ENCODE measurements at places on chromosomes 5 and 9. TPM values are rescaled to one million over a fixed set of nuclear protein-coding genes. Genes with fewer than 3 reads are reported as not detected.

GRCh38 chr5:125484742-125485641 lies 738.6 kb upstream of the ZNF608 start:
- DNase-seq: peak; percentile 92

DNA sequence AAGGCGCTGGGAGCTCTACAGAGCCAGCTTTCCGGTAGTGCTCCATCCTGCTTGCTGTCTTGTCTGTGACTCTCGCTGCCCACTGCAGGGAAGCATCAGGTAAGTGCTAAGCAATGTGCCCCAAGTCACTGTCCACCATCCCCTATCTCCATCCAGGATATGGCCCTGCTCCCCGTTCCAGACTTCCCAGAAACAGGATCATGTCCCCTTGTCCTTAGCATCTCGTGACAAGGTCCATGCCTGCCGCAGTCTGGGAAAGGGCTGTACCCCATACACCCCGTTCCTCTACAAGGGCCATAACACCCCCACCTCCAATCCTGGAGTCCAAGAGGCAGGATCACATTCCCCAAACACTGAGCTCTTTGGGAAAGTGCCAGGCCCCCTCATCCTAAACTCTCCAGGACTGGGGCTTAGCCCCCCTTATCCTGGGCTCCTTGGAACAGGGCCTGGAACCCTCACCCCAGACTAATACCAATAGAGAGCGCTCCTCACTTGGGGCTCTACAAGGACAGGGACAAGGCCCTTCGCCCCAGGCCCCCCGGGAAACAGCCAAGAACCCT lies 566 bp downstream of the RPP25L start:
- no peak for DNase-seq

DNA sequence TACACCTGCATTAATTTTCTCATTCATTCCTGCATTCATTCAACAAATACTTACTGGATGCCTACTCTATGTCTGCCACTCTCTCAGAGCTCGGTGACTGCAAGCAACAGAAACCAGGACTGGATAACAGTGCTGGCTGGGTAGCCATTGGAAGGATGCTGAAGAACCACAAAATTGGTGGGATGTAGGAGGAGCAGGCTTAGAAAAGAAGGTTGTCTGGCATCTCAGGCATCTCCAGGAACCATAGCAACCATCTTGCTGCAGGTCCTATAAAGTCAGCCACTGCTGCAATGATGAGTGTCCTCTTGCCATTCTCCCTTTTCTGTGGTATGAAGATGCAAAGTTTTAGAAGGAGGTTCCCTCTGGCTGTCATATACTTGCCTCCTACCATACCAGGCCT lies 168.6 kb downstream of the FGF18 start:
- DNase-seq: no peak

DNA sequence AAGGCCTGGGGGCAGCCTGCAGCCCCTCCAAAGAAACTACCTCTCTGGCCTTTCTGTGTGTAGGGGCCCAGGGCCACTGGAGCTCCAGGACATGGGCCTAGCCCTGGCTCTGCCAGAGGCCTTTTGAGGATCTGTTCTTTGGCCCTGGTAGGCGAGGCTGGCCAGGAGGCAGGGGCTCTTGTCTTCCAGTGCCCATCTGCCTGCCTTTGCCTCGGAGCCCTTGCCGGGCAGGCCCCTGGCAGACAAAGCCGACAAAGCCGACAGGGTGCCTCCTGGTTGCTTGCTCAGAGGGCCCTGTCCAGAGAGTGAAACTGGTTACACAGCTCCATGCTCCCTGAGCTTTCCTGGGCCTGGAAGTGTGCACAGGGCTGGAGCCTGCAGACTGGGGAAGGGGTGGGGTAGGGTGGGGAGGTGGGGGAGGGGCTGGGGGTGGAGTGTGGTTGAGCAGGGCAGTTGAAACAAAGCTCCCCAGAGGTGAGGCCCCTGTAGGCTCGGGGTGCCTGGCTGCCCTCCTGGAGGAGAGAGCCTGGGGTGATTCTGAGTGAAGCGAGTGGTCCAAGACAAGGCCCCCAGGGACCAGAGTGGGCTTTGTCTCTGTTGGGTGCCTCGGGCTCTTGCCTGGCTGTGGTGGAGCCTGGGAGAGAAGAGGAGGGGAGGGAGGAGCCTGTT lies 29.3 kb downstream of the PTPA start:
- peak; percentile 36 for DNase-seq

DNA sequence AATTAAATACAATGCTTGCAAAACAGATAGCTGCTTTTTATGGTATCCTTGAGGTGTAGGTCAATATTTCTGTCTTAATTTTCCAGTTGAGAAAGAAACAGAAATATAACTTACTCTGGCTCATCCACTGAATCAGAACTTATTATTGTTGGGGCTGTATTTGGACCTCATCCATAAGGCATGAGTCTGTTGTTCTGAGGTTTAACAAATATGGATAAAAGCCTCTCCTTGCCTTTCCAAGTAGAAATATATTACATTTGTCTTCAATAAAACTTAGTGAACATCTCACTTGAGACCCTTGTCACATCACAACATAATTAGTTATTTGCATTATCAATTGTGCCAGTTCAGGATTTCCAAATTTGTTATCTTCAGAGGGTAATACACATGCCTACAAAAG lies 525.8 kb downstream of the AGTPBP1 start:
- DNase-seq: no peak

GRCh38 chr9:92308893-92309292 lies 15.4 kb upstream of the IARS1 start:
- no peak for DNase-seq

DNA sequence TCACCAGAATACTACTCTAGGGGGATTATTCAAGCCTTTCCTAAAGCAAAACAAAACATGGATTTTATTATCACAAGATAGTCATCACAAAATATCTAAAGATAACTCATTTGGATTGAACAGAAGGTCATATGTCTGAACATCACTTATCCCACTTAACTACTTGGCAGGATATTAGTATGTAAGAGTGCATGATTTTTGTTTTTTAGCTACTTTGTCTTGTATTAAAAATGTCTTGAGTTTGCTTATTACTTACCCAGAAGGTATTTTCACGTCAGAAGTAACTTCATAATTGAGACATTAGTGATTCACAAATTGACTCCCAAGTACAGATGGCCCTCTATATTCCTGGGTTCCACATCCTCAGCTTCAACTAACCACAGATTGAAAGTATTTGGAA lies 113.8 kb downstream of the TLE4 start:
- DNase-seq: no peak

DNA sequence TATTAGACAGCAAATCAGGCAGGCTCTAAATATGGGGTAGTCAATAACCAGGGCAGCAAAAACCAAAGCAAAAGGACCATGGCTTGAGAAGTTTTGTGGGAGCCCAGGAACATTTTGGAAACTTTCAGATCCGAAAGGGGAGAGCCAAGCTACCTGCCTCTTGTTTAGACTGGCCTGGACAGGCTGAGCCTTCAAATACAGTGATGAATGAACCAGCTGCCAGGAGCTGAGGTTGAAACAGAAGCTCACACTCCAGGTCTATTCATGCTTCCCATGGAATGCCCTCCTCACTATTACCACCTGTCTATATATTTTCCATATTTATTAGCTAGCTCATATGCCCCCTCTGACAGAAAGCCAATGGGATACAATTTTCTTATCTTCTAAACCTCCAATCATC lies 150.8 kb upstream of the SLC44A1 start:
- DNase-seq: no peak

GRCh38 chr9:72675586-72675985 lies 154.2 kb downstream of the TMC1 start:
- no peak for DNase-seq

DNA sequence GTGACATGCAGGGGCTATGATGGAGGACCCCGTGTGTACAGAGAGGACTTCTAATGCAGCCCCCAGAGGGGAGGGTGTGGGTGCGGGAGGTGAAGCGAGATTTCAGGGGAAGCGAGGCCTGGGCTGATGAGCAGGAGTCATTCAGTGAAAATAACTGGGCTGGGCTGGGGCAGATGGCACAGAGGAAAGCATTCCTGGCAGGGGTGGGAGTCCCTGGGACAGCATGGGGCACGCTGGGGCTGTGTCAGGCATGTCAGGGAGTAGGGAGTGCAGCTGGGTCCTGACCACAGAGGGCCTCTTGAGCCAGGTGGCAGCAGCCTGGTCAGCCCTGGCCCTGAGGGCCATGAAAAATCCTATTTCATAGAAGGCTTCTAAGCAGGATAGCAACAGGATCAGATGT lies 36.6 kb downstream of the COL15A1 start:
- no peak for DNase-seq

GRCh38 chr9:107699231-107699630 lies 209.7 kb upstream of the KLF4 start:
- DNase-seq: no peak

DNA sequence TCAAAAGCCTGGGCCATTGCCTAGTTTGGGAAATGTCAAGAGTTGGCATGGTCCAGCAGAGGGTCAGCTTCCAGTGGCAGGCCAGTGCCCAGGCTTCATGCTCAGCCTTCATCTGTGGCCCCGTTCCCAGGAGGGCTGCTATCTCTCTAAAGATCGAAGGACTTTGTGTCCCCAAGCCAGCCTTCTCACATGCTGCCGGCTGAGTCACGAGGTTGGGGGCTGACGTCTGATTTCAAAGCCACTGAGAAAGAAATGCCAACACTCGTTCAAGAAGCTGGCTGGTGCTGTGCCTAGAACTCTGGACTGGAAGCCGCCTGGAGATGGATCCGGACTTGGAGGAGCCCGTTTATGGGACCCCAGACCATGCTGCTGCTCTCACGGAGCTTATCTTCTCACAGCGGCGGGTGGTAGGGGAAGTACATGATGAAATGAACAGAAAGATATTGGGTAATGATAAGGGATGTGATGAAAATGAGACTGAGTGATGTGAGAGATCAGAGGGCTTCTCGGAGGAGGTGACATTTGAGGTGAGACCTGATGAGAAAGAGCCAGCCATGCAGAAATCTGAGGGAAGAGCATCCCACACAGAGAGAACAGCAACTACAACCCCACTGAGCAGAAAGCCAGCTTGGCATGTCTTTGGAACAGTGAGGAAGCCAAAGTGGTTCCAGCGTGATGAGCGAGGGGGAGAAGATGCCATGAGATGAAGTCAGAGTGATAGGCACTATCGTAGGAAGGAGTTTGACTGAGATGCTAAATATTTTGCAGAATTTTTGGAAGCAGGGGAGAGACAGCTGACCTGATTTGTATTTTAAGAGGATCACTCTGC lies 54.9 kb upstream of the BOD1 start:
- DNase-seq: no peak

DNA sequence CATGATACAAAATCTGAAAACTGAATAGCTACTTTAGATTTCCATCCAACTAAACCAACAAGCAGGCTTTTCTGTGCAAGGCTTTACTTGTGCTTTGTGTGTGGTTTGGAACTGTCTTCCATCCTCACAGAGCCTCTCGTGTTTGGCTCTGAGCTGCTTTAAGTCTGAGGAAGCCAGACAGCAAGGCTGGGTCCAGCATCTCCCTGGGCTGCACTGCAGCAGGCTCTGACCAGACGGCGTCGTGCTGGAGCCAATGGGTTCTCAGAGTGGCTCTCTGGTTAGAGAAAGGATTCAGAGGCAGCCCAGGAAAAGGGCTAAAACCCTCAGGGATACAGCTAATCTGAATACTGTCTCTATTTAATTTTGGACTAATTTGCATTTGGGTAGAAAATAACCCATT lies 207.9 kb upstream of the EFNA5 start:
- no peak for DNase-seq

DNA sequence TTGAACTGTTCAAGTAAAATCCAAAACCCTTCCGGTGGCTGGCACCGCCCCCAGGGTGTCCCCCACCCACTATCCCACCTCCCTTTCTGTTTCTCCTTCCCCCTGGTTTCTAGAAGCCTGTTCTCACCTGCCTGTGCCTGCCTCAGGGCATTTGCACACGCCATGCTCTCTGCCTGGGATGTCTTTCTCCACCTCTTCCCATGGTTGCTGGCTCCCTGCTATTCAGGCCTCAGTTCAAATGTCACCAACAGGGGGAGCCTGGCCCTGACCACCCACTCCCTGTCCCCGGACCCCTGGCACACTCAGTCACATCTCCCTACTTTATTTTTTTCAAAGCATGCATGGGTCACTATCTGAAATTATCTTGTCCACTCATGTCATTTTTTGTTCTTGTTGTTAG lies 39.9 kb upstream of the EEIG1 start:
- no peak for DNase-seq

GRCh38 chr9:5440426-5440825 lies 2.7 kb upstream of the PLGRKT start:
- DNase-seq: no peak

DNA sequence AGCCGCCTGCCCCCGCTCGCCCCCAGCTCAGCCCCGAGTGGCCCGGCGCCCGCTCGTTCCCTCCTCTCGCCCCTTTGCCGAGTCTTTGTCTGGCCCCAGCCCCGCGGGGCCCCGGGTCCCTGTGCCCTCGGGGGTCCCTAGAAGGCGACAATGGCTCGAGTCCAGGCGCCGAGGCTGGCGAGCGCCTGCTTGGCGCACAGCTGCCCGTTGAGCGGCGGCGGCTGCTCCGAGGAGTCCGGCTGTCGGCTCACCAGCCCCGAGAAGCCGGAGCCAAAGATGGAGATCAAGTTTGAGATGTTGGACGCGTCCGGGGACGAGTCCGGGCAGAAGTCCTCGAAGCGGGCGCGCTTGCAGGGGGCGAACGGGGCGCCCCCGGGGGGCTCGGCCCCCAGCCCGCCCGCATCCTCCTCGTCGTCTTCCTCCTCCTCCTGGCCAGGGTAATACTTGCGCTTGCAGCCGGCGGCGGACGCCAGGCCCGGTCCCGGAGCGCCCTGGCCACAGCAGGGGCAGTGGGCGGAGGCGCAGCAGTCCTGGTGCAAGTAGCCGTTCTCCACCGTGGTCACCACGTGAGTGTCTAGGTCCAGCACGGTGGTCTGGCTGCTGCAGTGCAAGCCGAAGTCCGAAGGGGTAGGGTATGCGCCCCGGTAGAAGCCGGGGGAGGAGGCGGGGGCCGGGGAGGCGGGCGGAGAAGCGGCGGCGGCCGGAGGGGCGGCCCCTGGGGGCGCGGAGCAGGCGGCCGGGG lies 1.2 kb downstream of the IER5L start:
- DNase-seq: no peak

GRCh38 chr5:179487145-179487544 lies 63.2 kb upstream of the RUFY1 start:
- DNase-seq: no peak

GRCh38 chr5:133455676-133456075 lies 156.7 kb downstream of the FSTL4 start:
- no peak for DNase-seq

- no peak for DNase-seq
Measured at GRCh38 chr5:135212361-135213026, 178.5 kb upstream of the PITX1 start.

DNA sequence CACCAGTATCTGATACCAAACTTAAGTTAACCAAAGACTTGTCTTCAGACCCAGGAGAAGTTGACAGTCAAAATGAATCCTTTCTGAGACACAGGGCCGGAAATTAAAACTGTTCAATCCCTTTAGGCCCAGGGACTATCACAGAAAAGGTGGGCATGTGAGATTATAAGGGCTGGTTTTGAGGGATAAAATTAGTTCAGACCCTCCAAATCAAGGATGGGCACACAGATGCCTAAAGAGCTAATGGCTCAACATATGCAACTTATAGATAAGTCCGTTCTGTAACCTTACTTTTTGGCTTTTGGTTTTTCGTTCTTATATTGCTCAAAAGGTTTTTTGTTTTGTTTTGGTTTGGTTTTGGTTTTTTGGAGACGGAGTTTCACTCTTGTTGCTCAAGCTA lies 129.6 kb upstream of the ABCA1 start:
- no peak for DNase-seq

The C1QTNF2 gene
- 0.73 TPM for polyA plus RNA-seq

The CFAP157 gene
- 4.3 TPM for polyA plus RNA-seq

The TLX3 gene
- polyA plus RNA-seq: not detected

The GZMA gene
- polyA plus RNA-seq: 0.37 TPM

The PCDHGA11 gene
- 5.1 TPM for polyA plus RNA-seq

The MLANA gene
- polyA plus RNA-seq: 1.0 TPM

The TPM2 gene
- 146 TPM for polyA plus RNA-seq

The IL5 gene
- polyA plus RNA-seq: 0.53 TPM

The PCDHA7 gene
- 0.35 TPM for polyA plus RNA-seq

The DRD1 gene
- not detected for polyA plus RNA-seq

The PCDHA9 gene
- 0.03 TPM for polyA plus RNA-seq

The RAI14 gene
- polyA plus RNA-seq: 102 TPM

Measured in left kidney (tissue), 8 donors.